ENCODE measurements at places on chromosomes 6 and 20.

GRCh38 chr6:11431455-11431937, 106.1 kb upstream of the TMEM170B start:
- H3K27ac ChIP-seq = no peak overlapping the region
- no peaks in the 10 kb centered on the region for H3K36me3 ChIP-seq
- no peaks in the 10 kb centered on the region for H3K27me3 ChIP-seq
- H3K4me1 ChIP-seq = no peaks in the 10 kb centered on the region
- no peak for DNase-seq

DNA sequence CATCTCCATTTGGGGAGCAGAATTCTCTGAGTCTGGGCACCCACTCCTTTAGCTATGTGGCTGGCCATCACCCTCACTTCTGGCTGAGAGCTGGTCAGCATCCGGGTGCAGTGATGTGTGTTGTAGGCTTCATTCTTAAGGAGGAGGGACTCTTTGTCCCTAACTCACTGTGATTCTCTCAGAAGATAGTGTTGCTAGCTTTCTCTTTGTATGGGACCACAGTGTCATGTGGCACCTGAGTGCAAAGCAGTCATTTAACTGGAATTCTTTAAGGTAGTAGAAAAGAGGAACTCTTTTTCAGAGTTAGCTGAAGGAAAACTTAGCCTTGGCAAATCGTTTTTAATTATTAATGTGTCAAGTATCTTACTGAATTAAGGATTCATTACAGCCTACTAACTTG, 165.9 kb downstream of the JARID2 start:
- H3K36me3 ChIP-seq = no peaks in the 10 kb centered on the region
- peaks cover 28% of the 10 kb centered on the region for H3K4me1 ChIP-seq
- no peak overlapping the region for H3K4me3 ChIP-seq
- no peaks in the 10 kb centered on the region for H3K27me3 ChIP-seq

DNA sequence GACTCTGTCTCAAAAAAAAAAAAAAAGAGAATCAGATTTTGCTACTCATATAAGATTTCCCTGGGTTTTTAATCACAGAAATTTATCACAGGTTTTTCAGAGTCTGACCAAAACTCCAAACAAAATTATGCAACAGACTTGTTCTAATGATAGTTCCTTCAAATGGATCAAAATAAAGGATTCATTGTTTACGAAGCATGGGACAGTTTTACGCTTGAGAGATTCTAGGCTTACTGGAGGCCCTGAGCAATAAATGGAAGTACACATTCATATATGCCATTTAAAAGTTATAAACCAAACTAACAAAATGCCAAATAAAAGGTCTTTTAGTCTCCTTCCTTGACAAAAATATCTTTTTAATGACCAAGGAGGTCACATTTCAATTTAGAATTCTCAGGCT, 245.1 kb upstream of the KCNQ5 start:
- H3K36me3 ChIP-seq = no peaks in the 10 kb centered on the region
- no peaks in the 10 kb centered on the region for H3K4me1 ChIP-seq
- H3K27ac ChIP-seq = no peak overlapping the region
- no peaks in the 10 kb centered on the region for H3K27me3 ChIP-seq

GRCh38 chr20:24048024-24048611, 59.5 kb upstream of the GGTLC1 start:
- no peaks in the 10 kb centered on the region for H3K36me3 ChIP-seq
- no peak for DNase-seq
- H3K4me1 ChIP-seq = no peaks in the 10 kb centered on the region
- H3K27me3 ChIP-seq = no peaks in the 10 kb centered on the region

DNA sequence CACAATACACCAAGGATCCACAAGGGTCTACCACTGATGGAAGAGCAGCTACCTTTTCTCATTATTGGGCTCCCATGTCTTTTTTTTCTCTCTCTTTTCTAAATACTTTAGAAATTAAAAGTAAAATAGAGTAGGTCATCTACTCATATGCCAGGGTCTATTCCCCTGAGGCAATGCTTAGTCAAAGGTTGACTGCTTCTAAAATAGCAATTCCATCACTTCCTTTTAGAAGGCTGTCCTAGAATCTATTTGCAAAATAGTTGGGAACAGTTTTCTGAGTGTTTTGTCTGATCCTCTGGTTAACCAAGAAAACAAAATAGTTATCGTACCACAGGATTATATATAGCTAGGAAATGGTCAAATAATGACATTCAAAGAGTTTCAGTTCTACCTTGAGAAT, 174.1 kb downstream of the COL21A1 start:
- H3K27ac ChIP-seq = no peak overlapping the region
- DNase-seq = peak; percentile 69
- no peaks in the 10 kb centered on the region for H3K27me3 ChIP-seq
- H3K4me1 ChIP-seq = no peaks in the 10 kb centered on the region
